ENCODE measurements at places on chromosomes 3 and 15.

GRCh38 chr3:157156837-157157635 lies 2.9 kb downstream of the CCNL1 start:
- DNase-seq = no peak

DNA sequence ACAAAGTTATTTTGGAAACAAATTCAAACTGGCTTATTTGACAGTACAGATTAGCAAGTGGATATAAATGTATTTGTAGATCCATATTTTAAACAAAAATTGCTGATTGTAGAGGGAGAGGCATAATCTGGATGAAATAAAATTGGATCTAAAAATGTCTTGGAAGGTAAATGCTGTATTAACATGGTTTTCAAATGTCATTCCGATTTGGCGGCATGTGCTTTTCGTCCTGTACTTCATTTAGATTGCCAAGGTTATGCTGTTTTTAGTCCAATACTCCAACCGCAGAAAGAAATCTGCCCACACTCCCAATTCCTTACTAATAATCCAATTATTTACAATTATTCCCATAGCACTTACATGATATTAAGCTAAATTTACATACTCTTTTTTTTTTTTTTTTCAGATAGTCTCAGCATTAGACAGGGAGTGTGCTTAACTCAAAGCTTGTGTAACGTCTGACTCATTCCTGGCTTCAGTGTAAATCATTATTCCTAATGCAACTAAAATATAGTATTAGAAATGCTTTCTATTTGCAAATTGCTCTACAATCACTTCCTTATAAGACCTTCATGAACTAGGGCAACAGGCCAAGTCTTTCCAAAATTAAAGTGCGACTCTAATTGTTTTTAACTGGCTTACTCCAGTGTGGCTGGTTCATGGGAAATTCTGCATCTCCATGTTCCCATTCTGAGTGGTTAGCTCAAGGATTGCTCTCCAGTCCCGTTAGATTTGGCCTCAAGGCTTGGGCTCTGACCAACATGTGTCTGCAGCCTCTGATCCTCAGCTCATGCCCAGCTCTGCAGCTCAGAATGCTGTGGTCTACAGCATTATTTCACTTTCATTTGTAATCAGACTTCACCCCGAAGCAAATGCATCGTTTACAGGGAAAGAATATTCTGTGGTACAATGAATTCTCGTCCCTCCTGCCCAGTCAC lies 103.9 kb downstream of the FBN1 start:
- DNase-seq = no peak

DNA sequence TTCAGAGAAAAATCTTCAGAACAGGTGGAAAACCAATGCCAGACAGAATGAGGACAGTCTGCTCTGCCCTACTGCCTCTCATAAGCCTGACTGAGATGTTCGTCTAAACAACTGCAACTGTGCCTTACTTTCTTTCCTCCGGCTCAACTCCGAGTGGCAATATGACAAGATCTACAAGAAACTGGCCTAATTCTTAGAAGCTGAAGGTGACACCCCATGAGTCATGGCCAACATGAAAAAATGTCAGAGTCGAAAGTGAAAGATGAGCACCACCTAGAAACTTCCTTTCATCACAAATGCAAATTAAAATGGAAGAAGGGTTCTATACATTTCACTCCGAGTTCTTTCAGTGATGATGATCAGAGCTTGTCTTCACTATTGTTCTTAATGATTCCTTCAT lies 12.9 kb downstream of the PCYT1A start:
- no peak for DNase-seq

- no peak for DNase-seq
Measured at GRCh38 chr3:158936530-158937113, 134.8 kb downstream of the MFSD1 start.

- no peak for DNase-seq
Measured at GRCh38 chr15:39232512-39232911, 348.4 kb upstream of the THBS1 start.

Data from cortex of kidney (tissue), 1 donor.